K562 (cell line): ENCODE measurements at places on chromosomes 7 and 10. TPM values are rescaled to one million over a fixed set of nuclear protein-coding genes. Genes with fewer than 3 reads are reported as not detected.
A peak's percentile ranks its signal among the peaks of the same experiment; 100 is the strongest.

Gene SRRM3
- 0.47 and 0.91 TPM in 2 replicates for total RNA-seq

GRCh38 chr7:1950452-1951158 lies 280.5 kb downstream of the ELFN1 start:
- peak; percentile 25 for DNase-seq
- H3K4me1 ChIP-seq: peaks cover 88% of the 10 kb centered on the region
- no peaks in the 10 kb centered on the region for H3K36me3 ChIP-seq
- no peak overlapping the region for H3K4me3 ChIP-seq
- H3K27me3 ChIP-seq: no peaks in the 10 kb centered on the region

Gene ZFAND4
- total RNA-seq: 2.1 and 2.9 TPM in 2 replicates

Gene PCLO
- total RNA-seq: not detected in 2 replicates
